Sciatic nerve (tissue), 2 donors: ENCODE measurements at places on chromosomes 7 and 10. TPM values are rescaled to one million over a fixed set of nuclear protein-coding genes. Genes with fewer than 3 reads are reported as not detected.
A peak's percentile ranks its signal among the peaks of the same experiment; 100 is the strongest.

NANOS1 gene
- total RNA-seq = 3.5 TPM

SFRP5 gene
- 292 TPM for total RNA-seq

CAMK2B gene
- 26.9 TPM for total RNA-seq

GRCh38 chr10:91652364-91652763 is 19.5 kb upstream of the PPP1R3C start:
- no peak for DNase-seq

- no peak for DNase-seq
Observed at GRCh38 chr7:157077021-157077420, 61.7 kb upstream of the UBE3C start.

- no peak for DNase-seq
Observed at GRCh38 chr10:1923586-1923985, 186.3 kb upstream of the ADARB2 start.

DNA sequence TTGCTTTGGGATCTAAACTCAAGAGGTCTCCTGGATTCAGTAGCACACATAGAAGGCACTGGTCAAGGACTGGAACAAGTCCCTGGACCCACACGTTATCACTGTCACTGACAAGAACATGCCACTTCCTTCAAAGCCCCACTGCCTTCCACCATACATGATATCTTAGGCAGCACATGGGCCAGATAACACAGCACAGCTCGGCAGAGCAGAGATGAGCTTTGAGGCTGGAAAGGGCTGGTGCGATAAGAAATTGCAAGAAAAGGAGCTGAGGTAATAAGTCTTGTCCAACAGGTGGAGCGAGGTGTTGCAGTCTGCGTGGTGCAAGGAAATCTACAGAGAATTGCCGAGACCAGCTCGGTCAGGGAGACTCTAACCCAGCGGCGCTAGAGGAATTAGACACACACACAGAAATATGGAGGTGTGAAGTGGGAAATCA is 139.8 kb upstream of the CDK13 start:
- DNase-seq = no peak

- DNase-seq = no peak
Observed at GRCh38 chr7:24882989-24883621, 96.9 kb downstream of the OSBPL3 start.

DNA sequence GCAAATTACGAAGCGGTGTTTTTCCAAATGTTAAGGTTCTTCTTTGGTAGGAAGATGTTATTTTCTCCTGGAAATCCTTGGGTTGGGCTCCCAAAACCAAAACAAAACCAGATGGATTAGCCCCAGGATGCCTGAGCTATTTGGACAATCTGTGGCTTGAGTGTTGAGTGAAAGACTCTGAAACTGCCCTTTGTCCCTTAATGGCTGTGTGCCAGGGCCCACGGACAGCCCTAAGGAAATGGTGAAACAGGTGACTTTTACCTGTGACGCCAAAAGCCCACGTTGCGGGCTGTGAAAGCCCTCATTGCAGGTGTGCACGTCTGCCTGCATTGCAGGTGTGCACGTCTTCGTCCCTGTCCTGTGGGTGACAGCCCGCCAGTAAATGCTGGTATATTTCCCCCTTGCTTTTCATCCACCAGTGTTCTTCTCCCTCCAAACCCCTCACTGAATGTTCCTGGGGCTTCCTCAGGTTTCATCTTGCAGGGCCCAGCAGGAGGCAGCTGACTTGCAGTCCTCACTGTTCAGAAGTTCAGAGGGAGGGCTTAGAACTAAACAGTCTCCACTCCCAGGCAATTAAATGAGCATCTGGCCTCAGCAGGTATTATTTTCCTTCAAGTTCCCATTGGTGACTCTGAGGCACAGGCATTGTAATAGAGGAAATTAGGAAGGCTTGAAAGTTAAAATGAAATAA is 10.7 kb downstream of the PFKP start:
- DNase-seq = peak; percentile 45

- no peak for DNase-seq
Observed at GRCh38 chr10:74598891-74599566, 227.4 kb upstream of the KAT6B start.
